CD4-positive, alpha-beta memory T cell (primary cell): ENCODE measurements at places on chromosomes 5 and 9.
A peak's percentile ranks its signal among the peaks of the same experiment; 100 is the strongest.

GRCh38 chr5:6623228-6623627, 9.6 kb downstream of the NSUN2 start:
- DNase-seq = no peak

DNA sequence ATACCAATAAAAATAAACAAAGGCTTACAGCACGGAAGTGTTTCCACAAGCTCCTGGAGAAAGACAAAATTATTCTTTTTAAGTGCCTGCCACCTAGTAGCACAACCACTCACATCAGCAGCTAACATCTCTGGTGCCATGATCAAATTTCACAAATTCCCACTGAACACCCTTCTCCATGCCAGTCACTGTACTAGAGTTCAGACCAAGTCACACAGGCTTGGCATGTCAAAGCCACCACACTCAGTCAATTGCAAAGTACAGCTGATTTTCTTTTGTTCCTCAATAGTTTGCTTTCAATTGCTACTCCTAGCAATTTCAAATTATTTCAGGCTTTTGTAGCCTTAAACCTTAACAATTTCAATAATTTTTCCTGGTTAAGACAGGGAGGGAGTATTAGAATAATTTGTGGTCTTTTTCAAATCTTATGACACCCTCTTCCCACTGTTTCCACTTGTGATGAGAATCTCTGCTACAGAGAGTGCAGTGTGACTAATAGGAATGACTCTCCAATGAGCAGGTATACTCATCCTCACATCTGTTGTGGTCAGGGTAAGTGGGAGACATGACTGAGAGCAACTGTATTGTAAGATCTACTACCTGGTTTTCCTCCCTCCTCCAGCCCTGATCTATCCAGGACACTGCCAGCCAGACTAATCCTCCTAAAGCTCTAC, 46.2 kb downstream of the RNF145 start:
- no peak for DNase-seq

- no peak for DNase-seq
These were observed 704 bp downstream of the CCDC112 start for GRCh38 chr5:115295777-115296123.

- no peak for DNase-seq
These were observed 74.6 kb downstream of the RETREG1 start for GRCh38 chr5:16542236-16542635.

GRCh38 chr5:176642675-176643490, 4.4 kb upstream of the TSPAN17 start:
- no peak for DNase-seq

- DNase-seq = no peak
These were observed 69.6 kb downstream of the MAN2A1 start for GRCh38 chr5:109759306-109759705.

- DNase-seq = no peak
These were observed 779 bp upstream of the VCAN start for GRCh38 chr5:83470526-83471404.

- DNase-seq = no peak
These were observed 6.2 kb downstream of the GZMA start for GRCh38 chr5:55108661-55109060.

- DNase-seq = no peak
These were observed 1275.7 kb downstream of the PTPRD start for GRCh38 chr9:9337129-9337528.

DNA sequence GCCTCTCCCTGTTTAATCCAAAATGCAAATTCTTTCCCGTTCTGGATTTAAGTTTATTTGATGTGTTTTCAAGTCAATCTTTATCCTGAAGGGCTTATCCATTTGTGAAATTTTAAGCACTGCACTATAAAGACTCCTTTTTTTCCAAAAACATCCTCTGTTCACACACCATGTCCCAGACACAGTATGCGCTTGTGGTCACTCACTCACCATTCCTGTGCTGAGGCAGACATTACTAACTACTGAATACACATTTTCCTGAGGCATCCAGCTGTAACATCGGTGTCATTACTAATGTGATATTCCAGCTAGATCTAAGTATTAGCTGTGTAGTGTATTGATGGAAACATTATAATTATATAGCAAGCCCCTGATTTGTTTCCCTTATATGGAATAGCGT, 298.4 kb downstream of the KCTD16 start:
- no peak for DNase-seq

DNA sequence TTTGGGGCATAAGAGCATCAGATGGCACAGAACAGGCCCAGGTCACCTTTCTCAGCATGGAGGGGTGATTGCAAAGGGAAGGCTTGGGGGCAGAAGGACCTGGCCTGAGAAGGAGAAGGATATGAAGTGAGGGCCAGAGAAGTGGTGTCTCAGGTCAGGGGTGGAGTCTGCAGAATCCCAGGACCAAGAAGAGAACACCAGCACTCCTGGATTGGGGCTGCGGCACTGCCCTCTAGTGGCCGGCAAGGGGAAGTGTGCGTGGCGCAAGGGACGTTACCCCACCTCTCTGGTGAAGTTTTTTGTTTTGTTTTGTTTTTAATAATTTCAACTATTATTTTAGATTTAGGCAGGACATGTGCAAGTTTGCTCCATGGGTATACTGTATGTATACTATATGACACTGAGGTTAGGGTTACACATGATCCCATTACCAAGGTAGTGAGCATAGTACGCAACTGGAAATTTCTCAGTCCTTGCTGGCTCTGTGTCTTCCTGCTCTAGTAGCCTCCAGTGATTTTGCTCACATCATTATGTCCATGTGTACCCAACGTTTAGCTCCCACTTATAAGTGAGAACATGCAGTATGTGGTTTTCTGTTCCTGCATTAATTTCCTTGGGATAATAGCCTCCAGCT, 1548.6 kb downstream of the EFNA5 start:
- DNase-seq = no peak

DNA sequence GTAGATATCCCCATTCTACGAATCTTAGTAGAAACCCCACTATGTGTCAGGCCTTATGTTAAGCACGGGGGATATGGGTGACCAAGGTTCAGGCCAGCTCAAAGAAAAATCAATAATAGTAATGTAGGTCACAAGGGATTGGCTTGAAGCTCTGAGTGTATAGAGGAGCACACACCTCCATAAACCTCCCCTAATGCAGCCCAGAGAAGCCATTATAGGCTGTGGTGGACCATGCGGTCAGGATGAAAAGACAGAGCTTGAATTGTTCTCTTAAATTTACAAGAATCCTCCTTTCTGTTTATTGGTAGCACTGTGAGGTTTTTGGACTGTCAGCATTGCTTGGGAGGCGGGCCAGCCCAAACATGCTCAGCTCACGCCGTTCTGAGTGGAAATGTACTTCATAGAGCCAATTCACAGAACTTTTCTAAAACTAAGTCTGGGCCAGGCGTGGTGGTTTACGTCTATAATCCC, 9.1 kb downstream of the PDE6A start:
- no peak for DNase-seq

- no peak for DNase-seq
These were observed 14.5 kb upstream of the TAL2 start for GRCh38 chr9:105647595-105648349.

DNA sequence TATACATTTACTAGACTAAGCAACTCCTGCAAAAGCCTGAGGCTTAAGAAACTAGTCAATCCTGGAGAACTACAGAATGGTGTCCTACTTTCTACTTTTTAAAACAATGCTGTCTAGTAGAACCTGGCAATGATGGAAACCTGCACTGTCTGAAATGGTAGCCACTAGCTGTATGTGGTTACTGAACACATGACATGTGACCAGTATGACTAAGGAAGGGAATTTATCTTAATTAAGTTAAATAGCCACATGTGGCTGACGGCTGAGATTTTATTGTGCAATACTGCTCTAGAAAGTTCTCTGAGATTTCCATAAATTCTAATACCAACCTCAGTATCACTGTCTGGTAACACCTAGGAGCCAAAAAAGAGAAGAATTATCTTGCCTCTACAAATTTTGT, 44.9 kb upstream of the RAPGEF6 start:
- no peak for DNase-seq

GRCh38 chr5:137273511-137273910, 225.6 kb downstream of the SPOCK1 start:
- no peak for DNase-seq

GRCh38 chr5:5335700-5336264, 86.7 kb upstream of the ICE1 start:
- no peak for DNase-seq

DNA sequence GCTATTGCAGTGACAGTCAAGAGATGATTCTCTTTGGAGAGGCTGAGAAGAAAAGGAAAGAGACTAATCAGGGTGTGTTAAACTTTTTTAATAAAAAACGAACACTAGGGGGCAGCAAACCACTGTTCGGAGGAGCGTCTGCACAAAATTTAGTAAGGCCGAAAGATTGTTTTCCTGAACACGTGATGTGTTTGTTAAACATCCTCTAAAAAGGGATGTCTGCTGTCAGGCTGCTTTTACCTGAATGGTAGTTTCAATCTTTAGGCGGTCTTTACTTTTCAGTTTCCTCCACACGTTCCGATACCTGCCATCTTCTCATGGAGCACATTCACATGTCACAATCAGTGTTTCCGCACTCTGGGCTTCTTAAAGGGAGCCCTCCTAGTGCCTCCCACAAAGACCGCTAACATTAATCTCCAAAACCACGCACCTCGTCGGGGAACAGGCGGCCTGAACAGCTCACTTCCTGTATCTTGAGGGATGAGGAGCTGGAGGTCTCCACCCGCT, 125.2 kb downstream of the GPBP1 start:
- DNase-seq = peak; percentile 76

GRCh38 chr9:33233626-33234342, 6.2 kb upstream of the SPINK4 start:
- DNase-seq = no peak

DNA sequence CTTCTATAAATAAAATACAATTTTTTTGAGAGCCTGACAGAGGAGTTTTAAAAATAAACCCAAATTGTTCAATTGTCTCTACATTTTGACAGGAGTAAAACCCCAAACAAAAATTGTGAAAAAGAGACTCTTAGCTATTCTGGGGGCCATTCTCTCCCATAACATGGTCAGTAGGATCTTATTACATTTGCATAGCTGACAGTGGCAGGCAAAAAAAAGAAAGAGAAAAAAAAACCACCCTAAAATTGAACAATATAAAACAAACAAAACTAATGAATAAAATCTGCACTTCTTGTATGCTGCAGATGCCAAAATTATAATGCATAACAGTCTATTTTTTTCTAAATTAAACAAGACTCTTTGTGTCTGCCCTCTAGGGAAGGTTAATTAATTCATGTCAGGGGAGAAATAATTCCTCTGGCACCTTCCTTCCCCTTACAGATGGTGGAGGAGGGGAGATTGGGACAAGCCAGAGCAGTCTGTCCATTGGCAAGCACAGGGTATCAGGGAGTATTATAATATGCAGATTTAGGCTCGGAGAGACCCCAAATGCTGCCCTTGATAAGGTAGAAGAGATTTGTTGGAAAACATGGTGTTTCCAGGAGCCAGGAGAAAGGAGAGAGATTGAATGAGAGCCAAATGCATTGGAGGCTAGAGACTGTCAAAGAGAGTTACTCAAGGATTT, 79.7 kb upstream of the CDH6 start:
- DNase-seq = no peak

DNA sequence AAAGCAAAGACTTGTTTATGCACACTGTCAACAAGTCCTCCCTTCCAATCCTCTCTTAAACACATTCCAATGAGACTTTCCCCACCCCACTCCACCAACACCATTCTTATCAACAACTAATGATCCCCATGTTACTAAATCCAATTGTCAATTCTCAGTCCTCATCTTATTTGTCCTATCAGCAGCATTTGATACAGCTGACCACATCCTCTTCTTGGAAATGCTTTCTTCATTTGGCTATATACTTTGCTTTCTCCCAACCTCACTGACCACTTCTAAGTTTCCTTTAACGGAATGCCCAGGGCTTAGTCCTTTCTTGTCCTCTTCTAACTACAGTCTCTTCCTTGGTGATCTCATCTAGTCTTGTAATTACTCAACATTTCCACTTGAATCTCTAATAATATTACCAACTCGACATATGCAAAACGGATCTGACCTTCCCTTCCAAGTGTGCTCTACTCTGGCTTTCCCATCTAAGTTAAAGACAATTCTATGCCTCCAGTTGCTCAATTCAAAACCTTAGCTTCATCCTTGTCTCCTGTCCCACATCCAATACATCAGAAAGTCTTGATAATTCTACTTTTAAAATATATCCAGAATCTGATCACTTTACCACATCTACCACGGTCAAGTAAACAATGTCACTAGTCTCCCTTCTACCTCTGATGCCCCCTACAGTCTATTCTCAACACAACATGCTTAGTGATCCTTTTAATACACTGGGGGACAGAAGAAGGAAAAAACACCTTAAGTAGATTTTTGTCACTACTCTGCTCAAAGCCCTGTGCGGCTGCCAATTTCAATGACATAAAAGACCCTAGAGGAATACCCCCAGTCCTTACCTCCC, 25.5 kb downstream of the AGTPBP1 start:
- no peak for DNase-seq

- no peak for DNase-seq
These were observed 77.8 kb downstream of the TENT4A start for GRCh38 chr5:6791031-6791430.

- DNase-seq = no peak
These were observed 68.4 kb upstream of the RARS1 start for GRCh38 chr5:168417731-168418429.

GRCh38 chr5:146515473-146516150, 378 bp downstream of the GPR151 start:
- DNase-seq = no peak

GRCh38 chr5:157818368-157818767, 40.6 kb downstream of the CLINT1 start:
- DNase-seq = no peak

GRCh38 chr9:80560976-80561375, 989.2 kb downstream of the TLE4 start:
- no peak for DNase-seq

DNA sequence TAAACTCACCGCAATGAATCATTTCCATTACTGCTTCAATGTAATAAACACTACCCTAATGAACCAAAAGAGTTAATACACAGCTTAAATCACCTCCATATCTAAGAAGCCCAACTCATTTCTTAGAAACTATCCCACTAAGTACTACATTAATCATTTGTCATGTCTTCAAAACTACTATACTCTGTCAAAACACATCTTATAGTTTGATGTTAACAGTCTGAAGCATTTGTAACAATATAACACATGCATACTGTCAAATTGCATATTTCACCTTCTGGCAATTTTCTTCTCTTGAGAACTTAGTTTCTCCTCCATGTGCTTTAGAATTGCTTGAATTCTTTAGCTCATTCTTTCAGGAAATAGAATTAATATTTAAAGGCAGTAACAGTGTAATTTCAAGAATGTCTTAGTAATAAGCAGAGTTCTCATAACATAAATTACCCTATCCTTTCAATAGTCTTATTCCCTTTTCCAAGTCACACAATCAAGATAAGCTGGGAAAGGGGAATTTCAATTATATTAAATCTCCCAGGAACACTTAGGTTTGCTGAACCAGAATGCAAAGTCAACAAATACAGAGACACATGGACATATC, 199.7 kb downstream of the ATPSCKMT start:
- no peak for DNase-seq

- DNase-seq = no peak
These were observed 28.1 kb downstream of the NEK6 start for GRCh38 chr9:124285903-124286291.
